ENCODE measurements at places on chromosomes 13 and 19.

- no peak for DNase-seq
Measured at GRCh38 chr13:60329221-60329923, 67.6 kb upstream of the TDRD3 start.

DNA sequence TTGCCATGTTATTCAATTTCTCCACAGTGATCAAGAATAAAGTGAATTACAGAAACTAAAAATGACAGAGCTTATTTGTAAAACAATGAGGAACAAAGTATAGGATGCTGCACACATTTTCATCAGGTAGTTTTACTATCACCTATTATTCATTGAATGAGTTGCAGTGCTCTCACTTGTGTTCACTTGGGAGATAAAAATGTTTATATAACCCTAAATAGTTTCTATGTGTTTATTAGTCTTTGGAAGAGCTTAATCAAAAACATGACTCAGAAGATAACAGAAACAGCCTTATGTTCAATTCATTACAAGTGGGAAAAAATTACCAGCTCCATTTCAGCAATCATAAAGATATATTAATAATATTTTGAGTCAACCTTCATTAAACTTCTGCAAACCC is 796.2 kb downstream of the SLITRK1 start:
- no peak for DNase-seq

- DNase-seq, result no peak
Measured at GRCh38 chr19:12969292-12969988, at the start of gene DAND5. DAND5 (plus strand) TSS chr19:12969576; CDS start chr19:12969661, 85 bp downstream.

GRCh38 chr13:22193070-22193469 is 522.2 kb downstream of the FGF9 start:
- DNase-seq, result no peak

GRCh38 chr13:46492946-46493345 is 60.0 kb upstream of the LRCH1 start:
- no peak for DNase-seq

Measured in activated CD4-positive, CD25-positive, alpha-beta regulatory T cell treated with anti-CD3 and anti-CD28 coated beads, Interleukin-2, amount 50 U/mL, for 72 hours (primary cell).